ENCODE measurements at places on chromosomes 5 and 9. TPM values are rescaled to one million over a fixed set of nuclear protein-coding genes. Genes with fewer than 3 reads are reported as not detected.

- DNase-seq, result no peak
These were observed 48.4 kb upstream of the TUT7 start for GRCh38 chr9:86402591-86402990.

GRCh38 chr9:715743-716400 is 125.6 kb upstream of the DMRT1 start:
- no peak for DNase-seq

- no peak for DNase-seq
These were observed 186.9 kb downstream of the MCTP1 start for GRCh38 chr5:95098012-95098411.

DNA sequence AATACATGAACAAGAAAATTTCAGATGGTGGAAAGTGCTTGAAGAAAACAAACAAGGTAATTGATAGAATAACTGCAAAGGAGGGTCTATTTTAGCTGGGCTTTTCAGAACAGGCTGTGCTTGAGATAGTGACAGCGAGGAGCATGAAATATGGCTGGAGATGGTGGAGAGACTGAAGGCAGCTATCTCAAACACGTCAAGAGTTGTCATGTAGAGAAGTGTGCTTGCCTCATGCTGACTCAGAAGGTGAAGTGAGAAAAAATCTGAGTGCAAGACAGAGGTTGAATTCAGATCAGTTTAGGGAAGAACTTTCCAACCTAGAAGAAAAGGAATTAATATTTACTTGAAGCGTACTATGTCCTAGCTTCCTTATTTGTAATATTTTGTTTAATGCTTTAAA is 115.5 kb upstream of the RANBP3L start:
- no peak for DNase-seq

- DNase-seq, result no peak
These were observed 4.4 kb upstream of the ZDHHC11 start for GRCh38 chr5:854966-855743.

DNA sequence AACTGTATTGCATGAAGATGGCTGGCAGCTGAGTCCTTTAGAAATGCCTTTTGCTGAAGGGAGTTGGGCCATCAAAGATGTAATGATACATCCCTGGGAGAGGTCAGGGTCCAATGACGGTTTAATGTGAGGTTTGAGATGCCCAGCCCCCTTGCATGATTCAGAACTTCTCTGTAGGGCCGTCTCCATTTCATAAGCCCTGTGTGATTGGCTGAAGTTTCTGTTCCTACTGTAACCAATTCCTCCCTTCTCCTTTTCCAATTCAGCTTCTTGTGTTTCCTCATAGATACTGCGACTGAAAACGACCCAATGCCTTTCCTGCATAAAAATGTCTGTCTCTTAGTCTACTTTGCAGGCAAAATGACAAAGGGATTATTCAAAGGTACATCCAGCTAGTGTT is 47.9 kb upstream of the ST8SIA4 start:
- DNase-seq, result no peak

- DNase-seq, result peak; percentile 17
These were observed 34.8 kb downstream of the LSM11 start for GRCh38 chr5:157778121-157778805.

The ZBED3 gene
- 31.6 TPM for polyA plus RNA-seq

DNA sequence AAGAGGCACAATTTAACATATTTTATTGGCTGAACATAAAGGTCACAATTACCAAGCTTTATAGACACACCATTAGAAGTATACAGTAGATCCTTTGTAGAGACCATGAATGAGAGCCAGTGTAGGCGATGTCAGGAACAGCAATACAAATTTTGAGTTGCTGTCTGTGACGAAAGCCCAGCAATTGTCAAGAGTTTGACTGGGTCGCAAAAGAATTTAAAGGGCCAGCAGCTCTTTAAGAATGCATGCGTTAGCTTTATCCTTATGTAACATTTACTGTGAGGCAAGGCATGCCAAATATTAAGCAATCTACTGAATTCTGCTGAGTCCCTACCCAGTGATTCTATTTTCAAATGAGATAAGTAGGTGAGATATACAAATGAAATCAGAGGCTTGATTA is 236.9 kb downstream of the ARRDC3 start:
- DNase-seq, result no peak

DNA sequence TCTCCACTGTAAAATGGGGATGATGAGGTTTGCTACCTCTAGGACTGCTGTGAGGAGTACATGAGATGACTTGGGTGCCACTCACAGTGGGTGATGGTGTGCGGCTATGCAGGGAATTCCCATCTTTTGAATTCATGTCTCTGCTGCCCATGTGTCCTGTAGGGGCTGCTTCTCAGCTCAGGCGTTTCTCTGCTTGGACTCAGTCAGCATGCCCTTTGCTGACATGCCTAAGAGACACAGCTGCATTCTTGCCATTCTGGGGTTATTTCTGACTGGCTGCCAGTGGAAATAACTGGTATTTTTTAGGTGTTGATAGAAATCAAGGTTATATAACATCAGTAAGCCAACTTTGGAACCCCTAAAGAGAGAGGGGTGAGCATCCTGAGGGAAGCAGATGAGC is 24.3 kb upstream of the XPA start:
- DNase-seq, result no peak

The ZNF658 gene
- polyA plus RNA-seq, result 8.4 TPM

- no peak for DNase-seq
These were observed 222.5 kb upstream of the TAS2R1 start for GRCh38 chr5:9852671-9853070.

The PCDHA3 gene
- polyA plus RNA-seq, result 0.37 TPM

The CRAT gene
- polyA plus RNA-seq, result 48.9 TPM

GRCh38 chr9:20309124-20309523 is 313.2 kb downstream of the MLLT3 start:
- peak; percentile 41 for DNase-seq

DNA sequence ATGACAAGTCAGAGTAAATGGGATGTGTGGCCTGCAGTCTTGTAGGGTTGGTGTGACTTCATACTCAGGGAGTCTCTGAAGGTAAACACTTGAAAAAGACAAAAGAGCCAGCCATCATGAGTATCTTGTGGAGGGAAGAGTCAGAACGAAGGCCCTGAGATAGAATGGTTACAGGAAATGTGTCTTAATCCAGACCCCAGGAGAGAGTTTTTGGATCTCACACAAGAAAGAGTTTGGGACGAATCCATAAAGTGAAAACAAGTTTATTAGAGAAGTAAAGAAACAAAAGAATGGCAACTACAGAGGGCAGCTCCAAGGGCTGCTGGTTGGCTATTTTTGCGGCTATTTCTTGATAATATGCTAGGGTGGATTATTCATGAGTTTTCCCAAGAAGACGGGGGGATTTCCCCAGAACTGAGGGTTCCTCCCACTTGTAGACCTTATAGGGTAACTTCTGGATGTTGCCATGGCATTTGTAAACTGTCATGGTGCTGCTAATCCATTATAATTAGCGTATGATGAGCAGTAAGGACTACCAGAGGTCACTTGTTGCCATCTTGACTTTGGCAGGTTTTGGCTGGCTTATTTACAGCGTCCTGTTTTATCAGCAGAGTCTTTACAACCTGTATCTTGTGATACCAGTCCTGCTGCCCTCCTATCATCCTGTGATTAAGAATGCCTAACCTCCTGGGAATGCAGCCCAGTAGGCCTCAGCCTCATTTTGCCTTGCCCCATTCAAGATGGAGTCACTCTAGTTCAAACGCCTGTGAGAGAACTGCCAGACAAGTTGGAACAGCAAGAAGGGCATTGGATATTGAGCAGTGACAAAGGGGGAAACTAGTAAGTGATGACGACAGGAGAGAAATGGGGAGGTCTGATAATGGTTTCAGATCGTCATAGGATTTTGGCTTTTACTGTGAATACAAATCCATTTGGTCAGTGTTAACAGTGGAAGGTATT is 34.0 kb downstream of the MTRR start:
- DNase-seq, result no peak

The PCDHB3 gene
- polyA plus RNA-seq, result 3.3 TPM

- DNase-seq, result no peak
These were observed 15.2 kb downstream of the MRPL36 start for GRCh38 chr5:1784197-1785050.

DNA sequence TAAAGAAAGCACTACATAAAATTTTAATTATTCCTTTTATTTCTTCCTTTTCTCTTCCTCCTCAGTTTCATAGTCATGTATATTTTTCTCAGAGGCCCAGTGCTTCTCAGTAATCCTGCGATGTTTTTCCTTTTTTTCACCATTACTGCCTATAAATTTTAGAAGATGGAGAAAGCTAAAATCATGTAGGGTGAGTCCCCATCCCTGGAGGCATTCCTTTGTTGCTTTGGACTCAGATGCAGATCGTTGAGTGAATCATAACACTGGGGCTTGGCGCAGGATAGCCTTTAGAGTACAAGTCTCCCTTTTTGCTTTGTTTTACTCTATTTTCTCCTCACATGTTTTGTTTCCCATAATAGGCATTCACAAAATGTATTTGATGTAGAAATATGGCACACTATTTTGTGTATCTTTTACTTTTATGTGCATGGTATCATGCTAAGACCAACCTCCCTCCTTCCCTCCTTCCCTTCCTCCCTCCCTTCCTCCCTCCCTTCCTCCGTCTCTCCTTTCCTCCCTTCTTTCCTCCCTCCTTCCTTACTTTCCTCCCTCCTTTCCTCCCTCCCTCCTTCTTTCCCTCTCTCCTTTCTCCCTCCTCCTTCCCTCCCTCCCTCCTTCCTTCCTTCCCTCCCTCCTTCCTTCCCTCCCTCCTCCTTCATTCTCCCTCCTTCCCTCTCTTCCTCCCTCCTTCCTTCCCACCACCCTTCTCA is 72.4 kb downstream of the NUDT12 start:
- DNase-seq, result no peak

DNA sequence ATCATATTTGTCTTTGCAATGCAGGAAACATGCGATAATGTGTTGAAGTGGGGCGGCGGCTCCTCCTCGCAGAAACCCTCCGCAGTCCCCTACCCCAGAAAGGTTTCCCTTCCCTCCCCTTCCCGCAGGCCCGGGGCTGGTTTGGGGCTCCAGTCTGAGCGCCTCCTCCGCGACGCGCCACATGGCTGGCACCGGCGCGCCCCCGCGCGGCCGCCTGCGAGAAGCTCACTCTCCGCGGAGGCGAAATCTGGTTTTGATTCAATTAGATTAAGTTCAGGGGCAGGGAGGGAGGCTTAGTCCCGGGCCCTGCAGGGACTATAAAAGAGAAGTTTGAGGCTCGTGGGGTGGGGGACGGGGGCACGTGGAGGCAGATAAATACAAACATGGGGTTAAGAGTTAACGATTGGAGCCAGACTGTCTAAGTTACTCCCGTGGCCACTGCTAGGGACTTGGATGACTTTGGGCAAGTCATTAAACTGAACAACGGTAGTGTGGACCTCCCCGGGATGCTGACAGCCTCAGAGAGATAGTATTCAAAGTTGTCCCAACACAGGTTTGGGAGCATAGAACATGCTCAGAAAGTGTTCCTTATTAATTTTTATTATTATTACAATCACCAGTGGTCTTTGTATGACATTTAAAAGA is 69.4 kb downstream of the MSX2 start:
- DNase-seq, result peak; percentile 46

DNA sequence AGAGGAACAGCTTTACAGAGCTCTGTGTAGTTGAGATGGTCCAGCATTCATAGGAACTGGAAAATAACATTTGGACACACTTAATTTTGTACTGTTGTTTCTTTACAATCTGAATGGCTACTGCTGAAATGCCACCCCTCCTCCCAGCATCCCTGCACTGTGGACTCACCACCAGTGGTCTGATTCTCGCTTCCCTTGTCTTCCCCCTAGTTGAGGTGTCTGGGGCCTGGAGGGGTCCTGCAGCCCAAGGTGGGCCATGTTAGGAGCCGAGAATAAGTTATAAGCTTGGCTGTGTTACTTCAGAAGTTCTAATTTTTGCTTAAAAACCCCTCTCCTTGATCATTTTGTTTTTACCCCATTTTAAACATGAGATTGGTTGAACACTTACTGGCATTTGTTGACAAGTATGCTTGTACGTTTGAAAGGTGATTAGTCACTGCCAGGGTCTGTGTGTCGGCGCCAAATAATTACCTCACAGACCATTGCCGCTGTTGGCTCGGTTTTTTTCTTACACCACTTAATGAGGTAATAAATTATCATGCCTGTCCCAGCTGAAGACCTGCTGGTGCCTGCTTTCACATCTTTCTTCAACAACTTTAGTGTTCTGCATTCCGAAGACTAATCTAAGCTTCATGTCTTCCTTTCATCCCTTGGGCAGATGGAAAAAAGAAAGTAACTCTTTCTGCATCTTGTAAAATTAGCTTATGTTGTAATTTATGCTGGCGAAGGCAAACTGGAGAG is 65.8 kb downstream of the MCCC2 start:
- DNase-seq, result peak; percentile 55

DNA sequence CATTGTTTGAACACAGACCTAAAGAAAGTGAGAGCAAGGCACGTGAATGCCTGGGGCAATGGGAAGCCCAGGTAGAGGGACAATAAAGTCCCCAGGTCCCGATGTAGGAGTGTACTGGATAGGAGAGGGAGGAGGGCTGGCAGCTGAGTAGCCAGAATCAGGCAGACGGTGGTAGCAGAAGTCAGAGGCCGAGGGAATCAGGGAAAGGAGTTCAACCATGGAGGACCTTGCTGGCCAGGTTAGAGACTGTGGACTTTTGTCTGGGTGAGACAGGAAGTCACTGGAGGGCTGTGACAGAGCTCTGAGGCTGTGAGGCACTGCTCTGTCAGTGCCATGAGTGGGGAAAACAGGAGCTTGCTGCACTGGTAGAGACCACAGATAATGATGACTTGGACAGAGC is 248.2 kb downstream of the EFNA5 start:
- no peak for DNase-seq

DNA sequence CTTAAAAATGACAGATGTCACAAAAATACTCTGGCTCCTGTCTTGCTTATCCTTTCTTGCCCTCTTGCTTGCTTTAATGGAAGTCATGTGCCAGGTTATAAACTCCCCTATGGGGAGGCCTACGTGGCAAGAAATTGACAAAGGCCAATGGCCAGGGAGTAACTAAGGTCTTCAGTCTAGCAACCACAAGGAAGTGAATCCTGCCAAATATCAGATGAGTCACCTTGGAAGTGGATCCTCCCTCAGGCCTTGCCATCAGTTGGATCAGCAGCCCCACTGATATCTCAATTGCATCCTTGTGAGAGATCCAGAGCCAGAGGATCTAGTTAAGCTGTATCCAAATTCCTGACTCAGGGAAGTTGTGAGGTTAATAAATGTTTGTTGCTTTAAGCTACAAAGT is 82.8 kb downstream of the CAAP1 start:
- no peak for DNase-seq

GRCh38 chr9:116308076-116308475 is 154.5 kb downstream of the PAPPA start:
- DNase-seq, result no peak

DNA sequence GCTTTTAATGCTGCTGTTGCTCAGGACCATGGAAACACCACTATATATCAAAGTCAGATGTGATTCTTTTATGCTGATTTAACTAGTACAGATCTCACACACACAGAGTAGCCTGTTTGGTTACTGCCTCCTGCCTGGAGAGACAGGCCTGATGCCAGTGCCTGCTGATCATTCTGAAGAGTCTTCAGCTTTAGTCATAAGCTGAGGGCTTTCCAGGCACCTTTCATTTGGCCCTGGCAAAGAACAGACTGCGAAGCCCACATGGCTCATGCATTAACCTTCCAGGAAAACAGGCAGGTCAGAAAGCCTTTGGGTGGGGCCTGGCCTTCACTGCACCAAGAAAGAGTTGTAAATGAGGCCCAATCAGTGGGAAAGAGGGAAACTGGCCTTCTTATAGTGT is 144.7 kb downstream of the SAXO1 start:
- no peak for DNase-seq

The AQP7 gene
- polyA plus RNA-seq, result 23.6 TPM

- no peak for DNase-seq
These were observed 256.3 kb downstream of the NFIB start for GRCh38 chr9:14057368-14058324.
